Stimulated activated CD8-positive, alpha-beta memory T cell treated with anti-CD3 and anti-CD28 coated beads, Interleukin-15, amount 100 ng/mL, for 4 hours (primary cell): ENCODE measurements at places on chromosomes 2 and 18.

DNA sequence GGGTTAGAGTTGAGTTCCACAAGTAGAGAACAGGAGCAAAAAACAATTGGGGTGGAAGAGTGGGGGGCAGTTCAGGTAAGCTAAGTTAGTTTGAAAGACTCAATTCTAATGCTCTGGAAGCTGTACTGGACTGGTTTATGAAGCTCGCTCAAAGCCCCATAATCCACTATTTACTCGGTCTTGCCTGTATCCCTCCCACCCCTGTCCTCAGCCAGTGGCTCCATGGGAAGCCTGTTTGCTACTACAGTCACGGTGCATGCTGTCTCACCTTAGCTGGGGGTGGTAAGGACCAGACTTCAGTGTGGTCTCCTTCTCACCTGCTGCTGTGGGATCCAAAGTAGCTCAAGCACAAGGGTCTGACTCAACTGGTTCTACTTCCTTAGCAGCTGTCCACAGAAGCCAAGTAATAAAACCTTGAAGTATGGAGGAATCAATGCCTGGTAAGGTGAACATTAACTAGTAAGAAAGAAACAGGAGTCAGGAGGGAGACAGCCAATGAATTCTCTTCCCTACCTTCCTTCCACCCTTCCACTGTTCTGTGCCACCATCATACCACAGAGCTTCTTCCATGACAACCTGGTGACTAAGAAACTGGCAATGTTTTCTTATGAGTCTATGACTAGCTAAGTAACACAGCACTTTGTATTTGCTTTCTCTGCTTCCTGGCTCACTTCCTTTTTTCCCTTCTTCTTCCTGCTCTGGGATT is 230.8 kb downstream of the SRBD1 start:
- no peak for DNase-seq

DNA sequence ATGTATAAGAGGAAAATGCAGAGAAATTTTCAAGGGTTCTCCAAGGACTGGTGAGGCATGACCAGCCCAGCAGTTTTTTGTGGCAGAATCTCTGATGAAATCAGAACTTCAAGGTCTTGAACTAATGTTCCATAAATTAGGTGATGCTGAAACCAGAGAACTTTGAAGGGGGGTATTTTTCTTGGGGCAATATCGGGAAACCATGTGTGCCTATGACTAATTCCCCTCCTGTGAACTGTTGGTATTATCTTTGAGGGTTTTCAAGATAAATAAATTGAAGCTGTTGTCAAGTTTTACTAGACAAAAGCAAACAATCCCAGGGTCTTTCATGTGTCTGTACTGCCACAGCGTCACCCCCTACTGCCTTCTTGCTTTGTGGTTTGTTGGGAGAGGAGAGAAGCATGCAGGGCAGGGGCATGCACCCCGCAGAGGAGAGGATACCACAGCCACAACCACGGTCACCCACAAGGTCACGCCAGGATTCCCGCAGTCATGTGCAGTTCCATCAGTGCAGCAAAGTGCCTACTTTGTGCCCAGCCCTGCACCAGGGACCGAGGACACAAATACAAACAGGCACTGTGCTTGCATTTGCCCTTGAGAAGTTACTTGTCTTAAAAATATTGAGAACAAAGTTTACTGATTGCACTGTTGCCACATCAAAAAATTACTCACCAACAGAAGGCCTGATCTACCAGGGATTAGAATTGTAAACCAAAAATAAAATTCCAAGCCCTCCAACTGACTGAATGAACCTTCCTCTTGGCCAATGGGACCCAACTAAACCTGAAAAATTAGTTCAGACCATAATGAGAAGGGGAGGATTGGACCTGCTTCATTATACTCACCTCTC is 413.3 kb upstream of the TRIB2 start:
- no peak for DNase-seq

DNA sequence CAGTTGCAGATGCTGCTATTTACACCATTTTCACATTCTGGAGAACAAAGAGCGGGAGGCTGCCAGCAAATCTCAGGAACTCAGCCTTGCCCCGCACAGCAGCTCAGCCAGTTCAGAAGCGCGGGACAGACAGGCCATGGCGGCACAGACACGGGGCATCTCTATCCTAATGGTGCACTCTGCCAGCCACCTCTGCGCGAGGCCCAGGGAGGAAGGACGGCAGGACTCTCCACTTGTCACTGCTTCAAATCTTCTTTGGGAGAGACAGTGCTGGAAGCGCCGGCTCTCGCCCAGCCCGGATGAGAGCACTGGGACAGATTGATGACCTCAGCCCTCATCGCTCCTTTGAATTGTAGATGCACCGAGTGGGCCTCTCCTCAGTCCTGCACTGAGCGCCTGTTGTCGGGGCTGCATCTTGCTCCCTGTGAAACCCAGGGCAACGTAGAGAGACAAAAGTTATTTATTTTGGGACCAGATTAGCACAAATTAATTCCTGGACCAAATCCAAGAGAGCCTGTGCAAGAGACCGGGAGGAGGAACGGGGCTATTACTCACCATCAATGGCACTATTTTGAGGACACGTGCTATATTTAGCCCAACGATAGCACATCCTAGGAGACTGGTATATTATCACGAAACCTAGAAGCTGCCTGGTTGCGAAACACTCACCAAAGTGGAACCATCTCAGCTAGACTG is 211.4 kb upstream of the SMIM21 start:
- DNase-seq, result no peak

- DNase-seq, result no peak
These were observed 44.1 kb downstream of the CD28 start for GRCh38 chr2:203750346-203751068.

DNA sequence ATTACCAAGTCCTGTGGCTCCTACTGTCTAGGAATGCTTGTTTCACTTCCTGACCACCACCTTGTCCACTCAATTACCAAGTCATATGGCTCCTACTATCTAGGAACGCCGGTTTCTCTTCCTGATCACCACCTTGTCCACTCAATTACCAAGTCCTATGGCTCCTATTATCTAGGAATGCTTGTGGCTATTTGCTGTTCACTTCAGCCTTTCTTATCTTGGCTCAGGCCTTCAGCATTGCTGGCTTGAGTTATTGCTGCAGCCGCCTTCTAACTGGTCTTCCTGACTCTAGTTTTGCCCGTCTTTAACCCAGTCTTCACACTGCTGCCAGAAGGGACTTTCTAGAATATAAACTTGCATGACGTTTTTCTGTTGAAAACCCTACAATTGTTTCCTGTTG is 82.5 kb upstream of the GAREM1 start:
- DNase-seq, result no peak

- DNase-seq, result no peak
These were observed 109.2 kb downstream of the PTPRM start for GRCh38 chr18:7676253-7676873.

GRCh38 chr18:66533693-66534092 is 70.2 kb downstream of the CDH19 start:
- no peak for DNase-seq

GRCh38 chr2:177028296-177028695 is 184.3 kb upstream of the HNRNPA3 start:
- DNase-seq, result no peak

DNA sequence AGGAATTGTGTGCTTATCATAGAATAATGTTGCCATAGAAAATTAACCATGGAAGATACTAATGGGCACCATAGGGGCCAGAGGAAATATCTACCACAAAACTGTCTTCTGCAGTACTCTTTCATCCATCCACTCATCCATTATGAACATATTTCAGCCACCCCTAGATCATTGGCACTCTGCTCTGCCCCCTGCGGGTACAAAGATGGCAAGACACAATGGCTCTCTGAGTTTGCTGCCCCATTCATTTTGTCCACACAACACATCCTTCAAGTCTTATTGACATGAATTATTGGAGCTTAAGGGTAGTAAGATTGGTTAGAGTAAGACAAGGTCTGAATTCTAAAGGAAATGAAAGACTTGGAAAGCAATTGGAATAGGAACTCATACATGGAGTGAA is 1224.7 kb upstream of the CELF4 start:
- DNase-seq, result no peak

DNA sequence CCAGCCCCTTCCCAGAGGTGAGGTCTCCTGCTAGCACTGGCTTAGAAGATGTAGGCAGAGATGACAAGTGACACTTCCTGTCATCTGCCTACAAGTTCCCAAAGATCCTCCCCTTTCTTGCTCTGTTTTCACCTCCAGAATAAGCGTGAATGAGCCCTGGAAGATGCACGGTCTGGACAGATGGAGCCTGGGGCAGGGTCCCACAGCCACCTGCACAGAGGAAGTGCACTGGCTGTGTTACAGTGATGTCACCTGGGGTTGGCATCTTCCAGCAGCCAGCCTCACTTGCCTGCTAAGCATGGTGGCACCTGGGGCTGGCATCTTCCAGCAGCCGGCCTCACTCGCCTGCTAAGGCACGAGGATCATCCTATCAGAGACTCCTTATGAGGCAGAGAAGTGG is 32.3 kb downstream of the TMEM18 start:
- no peak for DNase-seq

GRCh38 chr2:102122115-102122514 is 20.4 kb upstream of the IL1R1 start:
- DNase-seq, result no peak

DNA sequence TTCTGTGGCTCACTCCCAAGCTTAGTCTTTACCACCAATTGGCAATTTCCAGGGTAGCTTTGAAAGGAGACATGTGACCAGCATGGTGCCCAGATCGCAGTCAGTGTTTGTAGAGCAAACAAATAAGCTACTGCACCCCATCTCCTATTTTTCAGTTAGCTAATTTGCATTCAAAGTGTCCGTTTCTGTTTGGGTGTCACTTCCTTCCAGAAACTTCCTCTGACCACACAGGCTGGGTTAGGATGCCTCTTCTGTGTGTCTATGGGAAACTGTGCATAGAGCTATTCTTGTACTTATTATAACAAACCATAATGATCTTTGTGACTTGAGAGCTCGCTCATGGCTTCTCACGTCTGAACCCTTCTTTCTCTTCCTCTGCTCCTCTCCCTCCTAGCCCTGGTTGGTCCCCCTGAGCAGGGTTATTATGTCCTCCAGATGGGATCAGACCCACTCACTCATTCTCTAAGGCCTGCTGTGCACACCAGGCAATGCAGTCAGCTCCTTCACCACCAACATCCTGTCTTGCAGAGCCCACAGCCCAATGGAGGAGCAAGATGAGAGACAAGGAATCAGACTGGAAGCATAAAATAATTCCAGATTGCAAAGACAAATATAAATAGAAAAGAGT is 101.2 kb upstream of the ALK start:
- DNase-seq, result no peak

DNA sequence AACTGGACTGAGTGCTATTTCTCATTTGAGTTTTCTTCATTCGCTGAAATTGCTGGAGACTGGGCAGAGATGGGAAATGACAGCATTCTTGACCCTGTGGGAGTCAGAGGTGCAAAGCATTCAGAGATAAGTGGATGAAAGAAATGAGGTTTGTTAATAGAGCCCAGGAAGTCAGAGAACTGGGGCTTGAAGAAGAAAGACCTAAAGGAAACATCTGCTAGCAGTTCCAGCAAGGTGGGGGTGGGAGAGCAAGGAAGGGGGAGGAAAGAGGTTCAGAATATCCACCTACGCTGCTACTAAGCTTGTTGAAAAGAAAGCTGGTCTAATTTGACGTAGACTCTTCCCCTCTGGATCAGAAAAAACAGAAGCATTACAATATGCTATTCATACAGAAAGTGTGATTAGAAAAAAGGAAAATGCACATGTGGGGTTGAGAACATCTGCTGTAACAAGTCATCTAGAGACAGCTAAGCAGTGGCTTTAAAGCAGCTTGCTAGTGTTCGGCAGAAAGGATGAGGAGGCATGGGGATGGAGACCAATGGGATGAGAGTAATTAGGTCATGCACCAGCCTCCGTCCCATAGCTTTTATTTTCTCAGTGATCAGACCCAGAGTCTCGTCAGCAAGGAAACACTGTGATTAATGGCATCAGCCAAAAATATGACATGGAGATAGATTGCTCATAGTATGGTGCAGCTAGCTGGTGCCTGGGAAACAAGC is 29.7 kb downstream of the NAB1 start:
- no peak for DNase-seq

GRCh38 chr18:75066021-75066880 is 142.7 kb downstream of the PTGR3 start:
- no peak for DNase-seq

DNA sequence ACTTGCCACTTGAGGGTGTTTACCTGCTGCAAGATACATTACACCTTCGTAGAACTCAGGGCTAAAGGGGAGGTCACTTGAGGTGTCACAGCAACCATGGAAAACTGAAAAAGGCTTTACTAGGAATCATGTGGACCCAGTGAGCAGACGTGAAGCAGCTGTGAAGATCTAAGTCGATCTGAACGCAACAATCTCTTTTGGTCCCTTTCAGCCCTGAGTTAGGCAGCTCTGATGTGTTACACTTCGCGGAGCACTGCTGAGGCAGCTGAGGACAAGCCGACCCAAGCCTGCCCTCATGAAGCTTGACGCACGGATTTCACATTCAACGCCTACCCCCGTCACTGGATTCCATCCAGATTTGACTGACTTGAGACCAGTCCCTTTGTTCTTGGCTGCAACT is 75.8 kb upstream of the NPAS2 start:
- DNase-seq, result no peak

DNA sequence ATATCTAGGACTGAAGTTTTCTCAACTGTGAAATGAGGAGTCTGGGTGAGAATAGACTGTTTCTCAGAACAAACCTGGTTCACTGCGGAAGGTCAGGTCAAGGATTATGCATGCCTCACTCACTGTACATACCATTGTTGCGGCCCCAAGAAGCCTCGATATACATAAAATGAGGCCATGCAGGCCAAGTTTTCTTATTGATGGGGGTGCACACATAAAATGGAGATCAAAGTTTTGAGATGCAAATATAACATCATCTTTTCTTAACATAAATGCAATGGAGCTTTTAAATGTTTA is 1366.1 kb upstream of the CELF4 start:
- DNase-seq, result no peak

- DNase-seq, result no peak
These were observed 15.4 kb upstream of the WIPF1 start for GRCh38 chr2:174612970-174613369.

DNA sequence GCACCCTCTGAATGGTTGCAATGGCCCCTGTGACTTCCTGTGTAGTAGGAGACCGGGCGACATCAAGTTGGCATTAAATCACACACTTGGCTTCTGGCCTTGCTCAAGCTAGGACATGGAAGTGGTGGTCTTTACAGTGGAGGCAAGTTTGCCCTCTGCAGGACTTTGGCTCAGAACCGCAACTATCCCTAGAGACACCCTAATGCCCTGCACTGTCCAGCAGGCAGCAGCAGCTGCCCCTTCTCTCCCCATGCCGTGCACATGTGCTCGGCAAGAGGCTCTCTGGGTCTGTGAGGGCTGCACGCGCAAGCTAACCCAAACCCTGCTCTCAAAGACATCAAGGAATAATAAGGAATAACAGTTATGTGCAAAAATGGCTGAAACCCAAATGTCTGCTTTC is 106.5 kb downstream of the COL6A3 start:
- no peak for DNase-seq

DNA sequence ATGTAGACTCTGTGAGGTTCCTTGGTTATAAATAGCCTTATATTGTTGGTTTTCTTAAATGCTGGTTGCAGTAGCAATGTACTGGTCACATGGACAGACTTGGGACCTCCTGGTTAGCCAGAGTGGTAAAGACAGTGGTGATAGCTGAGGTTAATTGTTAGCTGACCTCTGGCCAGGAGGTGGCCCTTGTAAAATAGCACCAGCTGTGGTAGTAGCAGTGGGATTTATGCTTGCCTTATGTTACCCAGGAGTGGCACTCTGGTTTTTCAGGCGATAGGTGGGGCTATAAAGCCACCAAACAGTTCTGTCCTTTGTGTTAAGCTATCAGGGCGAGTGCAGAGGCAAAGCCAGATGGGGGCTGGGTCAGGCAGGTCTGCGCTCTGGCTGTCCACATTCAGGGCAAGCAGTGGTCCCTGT is 94.8 kb upstream of the SRD5A2 start:
- DNase-seq, result no peak

GRCh38 chr2:215917953-215918620 is 95.3 kb downstream of the MREG start:
- DNase-seq, result no peak
